Fibroblast of skin of right quadriceps (primary cell): ENCODE measurements at places on chromosomes 4 and X.

GRCh38 chr4:14636563-14636962 is 365.7 kb upstream of the CPEB2 start:
- DNase-seq: no peak

DNA sequence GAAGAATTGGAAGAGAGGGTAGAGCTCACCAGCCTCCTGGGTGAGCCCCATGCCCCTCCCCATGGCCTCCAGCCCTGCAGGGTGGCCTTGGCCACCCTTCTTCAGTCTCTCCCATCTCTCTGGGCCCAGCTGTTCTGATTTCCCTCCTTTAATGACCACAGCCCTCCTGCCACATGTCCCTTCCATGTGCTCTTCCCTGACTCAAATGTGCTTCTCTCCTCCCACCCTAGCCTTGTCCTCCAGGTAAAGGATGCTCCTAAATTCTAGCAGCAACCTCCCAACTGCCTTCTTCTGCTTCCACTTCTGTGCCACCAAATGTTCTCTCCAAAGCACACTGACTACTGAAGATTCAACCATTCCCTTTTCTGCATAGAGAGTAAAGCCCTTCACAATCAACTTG is 83.0 kb downstream of the ADRA2C start:
- DNase-seq: no peak

- DNase-seq: no peak
These were observed 60.1 kb upstream of the NAP1L5 start for GRCh38 chr4:88757776-88758175.

- DNase-seq: no peak
These were observed 9.0 kb upstream of the DAPP1 start for GRCh38 chr4:99807666-99808065.

- DNase-seq: no peak
These were observed 5.8 kb upstream of the GUCY2F start for GRCh38 chrX:109487640-109488039.

- peak; percentile 69 for DNase-seq
These were observed 7.3 kb downstream of the RPS4X start for GRCh38 chrX:72269671-72270251.

GRCh38 chr4:6426571-6427438 is 45.6 kb downstream of the PPP2R2C start:
- no peak for DNase-seq

GRCh38 chr4:48079972-48080391 is 54.1 kb downstream of the TXK start:
- DNase-seq: peak; percentile 55

DNA sequence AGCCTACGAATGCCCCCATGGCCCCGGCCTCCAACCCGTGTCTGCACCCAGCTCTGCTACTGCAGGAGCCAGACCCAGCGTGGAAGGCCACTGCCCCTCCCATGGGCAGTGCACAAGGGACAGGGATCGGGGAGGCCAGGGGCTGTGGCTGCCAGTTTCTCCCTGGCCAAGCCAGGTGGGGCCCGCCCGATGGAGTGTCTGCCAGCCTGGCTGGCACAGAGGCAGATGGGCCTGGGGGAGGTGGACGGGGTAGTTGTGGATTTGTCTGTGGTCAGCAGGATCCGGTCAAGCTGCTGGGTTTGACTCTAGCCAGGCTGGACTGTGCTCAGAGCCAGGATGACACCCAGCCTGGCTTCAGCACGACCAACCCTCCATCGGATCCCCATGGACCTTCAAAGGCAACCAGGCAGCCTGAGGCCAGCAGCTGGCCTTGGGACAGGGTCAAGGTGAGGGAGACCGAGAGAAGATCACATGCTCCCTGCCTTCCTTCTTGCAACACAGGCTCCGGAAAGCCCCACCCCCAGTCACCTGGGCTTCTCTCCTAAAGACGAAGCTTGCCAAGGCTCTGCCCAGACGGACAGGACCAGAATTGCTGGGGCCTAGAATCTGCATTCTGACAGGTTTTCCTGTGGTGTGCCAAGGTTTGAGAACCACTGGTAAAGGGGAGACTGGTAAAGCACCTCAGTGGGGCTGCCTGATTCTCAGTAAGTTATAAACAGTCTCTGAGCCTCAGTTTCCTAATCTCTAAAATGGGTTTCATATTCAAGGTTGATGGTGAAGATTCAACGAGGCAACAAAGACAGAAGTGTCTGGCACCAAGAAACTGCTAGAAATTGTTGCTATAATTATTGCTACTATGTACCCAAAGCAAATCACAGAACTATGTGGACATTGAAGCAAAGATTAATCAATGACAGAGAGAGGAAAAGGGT is 78.6 kb downstream of the PPP2R2C start:
- DNase-seq: no peak

- peak; percentile 20 for DNase-seq
These were observed 27.2 kb downstream of the TAPT1 start for GRCh38 chr4:16199093-16199492.
